Bladder microvascular endothelial cell (primary cell): ENCODE measurements at places on chromosomes 6 and 20. TPM values are rescaled to one million over a fixed set of nuclear protein-coding genes. Genes with fewer than 3 reads are reported as not detected.

SAPCD1 gene
- total RNA-seq: 1.3 and 2.9 TPM in 2 replicates

WFDC11 gene
- total RNA-seq: not detected in 2 replicates

YWHAB gene
- total RNA-seq: 82.9 and 133 TPM in 2 replicates

ULBP1 gene
- 0.16 and 0.25 TPM in 2 replicates for total RNA-seq

CRISP3 gene
- not detected in 2 replicates for total RNA-seq

LY6G6D gene
- not detected in 2 replicates for total RNA-seq

GGTLC1 gene
- not detected in 2 replicates for total RNA-seq

POPDC3 gene
- 0.49 and 0.82 TPM in 2 replicates for total RNA-seq

HBS1L gene
- 72.0 and 130 TPM in 2 replicates for total RNA-seq

LTA gene
- not detected in 2 replicates for total RNA-seq

ZNF512B gene
- 6.3 and 10.5 TPM in 2 replicates for total RNA-seq

AMD1 gene
- total RNA-seq: 28.3 and 53.3 TPM in 2 replicates

HMGN3 gene
- 58.7 and 69.8 TPM in 2 replicates for total RNA-seq

MRAP2 gene
- 0.16 and 0.57 TPM in 2 replicates for total RNA-seq

GLYATL3 gene
- total RNA-seq: not detected in 2 replicates

OR12D3 gene
- not detected in 2 replicates for total RNA-seq

EMILIN3 gene
- under 0.01 and 0.06 TPM in 2 replicates for total RNA-seq

GJA10 gene
- total RNA-seq: not detected in 2 replicates

PNISR gene
- 30.1 and 84.7 TPM in 2 replicates for total RNA-seq

HFE gene
- 2.6 and 3.6 TPM in 2 replicates for total RNA-seq

GNAS-AS1 gene
- 0.13 TPM in 1 of 2 replicates, not detected in the other for total RNA-seq

PANK2 gene
- 35.3 and 40.1 TPM in 2 replicates for total RNA-seq

HMGN4 gene
- 46.5 and 63.6 TPM in 2 replicates for total RNA-seq

MYL9 gene
- total RNA-seq: 3.2 and 4.3 TPM in 2 replicates

TSPO2 gene
- not detected in 2 replicates for total RNA-seq

LRP11 gene
- 12.0 and 24.0 TPM in 2 replicates for total RNA-seq

TDRD6 gene
- under 0.01 and 0.06 TPM in 2 replicates for total RNA-seq

MCHR2 gene
- total RNA-seq: not detected in 2 replicates

CALHM5 gene
- 5.3 and 12.6 TPM in 2 replicates for total RNA-seq

BTNL2 gene
- not detected in 2 replicates for total RNA-seq

PNPLA1 gene
- not detected in 2 replicates for total RNA-seq

SYNJ2 gene
- total RNA-seq: 30.3 and 42.4 TPM in 2 replicates

TOP1 gene
- 14.7 and 41.3 TPM in 2 replicates for total RNA-seq

PRDM1 gene
- total RNA-seq: 4.8 and 6.6 TPM in 2 replicates

ATP6V1G2 gene
- 0.49 and 0.94 TPM in 2 replicates for total RNA-seq

TMEM170B gene
- 1.3 and 3.6 TPM in 2 replicates for total RNA-seq

ABHD16B gene
- not detected in 2 replicates for total RNA-seq

CCDC28A gene
- total RNA-seq: 14.2 and 16.2 TPM in 2 replicates

CGAS gene
- total RNA-seq: 4.3 and 6.2 TPM in 2 replicates

SLC18B1 gene
- 9.6 and 12.8 TPM in 2 replicates for total RNA-seq

IMPG1 gene
- total RNA-seq: not detected in 2 replicates

PAX1 gene
- not detected in 2 replicates for total RNA-seq

MYLK4 gene
- total RNA-seq: 0.32 and 0.38 TPM in 2 replicates

GTSF1L gene
- total RNA-seq: not detected in 2 replicates

PTCRA gene
- not detected in 2 replicates for total RNA-seq

HCK gene
- 0.06 TPM in 1 of 2 replicates, not detected in the other for total RNA-seq

RHAG gene
- not detected in 2 replicates for total RNA-seq

KIF25 gene
- total RNA-seq: 0.19 and 0.49 TPM in 2 replicates

UBE2C gene
- 8.9 and 20.7 TPM in 2 replicates for total RNA-seq

CLDN20 gene
- not detected in 2 replicates for total RNA-seq

MUCL3 gene
- not detected in 2 replicates for total RNA-seq
